CD4-positive, alpha-beta T cell treated with Interleukin-6 for 4 hours (primary cell): ENCODE measurements at places on chromosomes 11 and 22.
A peak's percentile ranks its signal among the peaks of the same experiment; 100 is the strongest.

DNA sequence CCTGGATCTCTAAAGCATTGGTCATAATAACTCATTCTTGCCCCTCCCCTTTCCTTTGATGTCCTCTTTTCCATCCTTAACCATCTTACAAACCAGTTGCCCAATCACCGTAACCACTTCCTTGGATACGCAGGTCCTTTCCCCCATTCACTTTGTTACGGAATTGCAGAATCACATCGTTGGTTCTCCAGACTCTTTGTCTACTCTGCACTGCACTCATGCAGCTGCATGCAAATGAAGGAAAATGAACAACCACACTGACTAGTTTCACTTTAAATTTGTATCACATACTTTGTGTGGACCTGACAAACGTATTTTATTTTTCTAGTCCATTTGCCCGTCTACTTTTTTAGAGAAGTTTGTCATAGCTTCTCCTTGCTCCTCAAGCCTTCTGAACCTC, 69.9 kb downstream of the SLC5A12 start:
- DNase-seq, result no peak

GRCh38 chr22:17779286-17780115, 5.2 kb upstream of the BID start:
- DNase-seq, result no peak

DNA sequence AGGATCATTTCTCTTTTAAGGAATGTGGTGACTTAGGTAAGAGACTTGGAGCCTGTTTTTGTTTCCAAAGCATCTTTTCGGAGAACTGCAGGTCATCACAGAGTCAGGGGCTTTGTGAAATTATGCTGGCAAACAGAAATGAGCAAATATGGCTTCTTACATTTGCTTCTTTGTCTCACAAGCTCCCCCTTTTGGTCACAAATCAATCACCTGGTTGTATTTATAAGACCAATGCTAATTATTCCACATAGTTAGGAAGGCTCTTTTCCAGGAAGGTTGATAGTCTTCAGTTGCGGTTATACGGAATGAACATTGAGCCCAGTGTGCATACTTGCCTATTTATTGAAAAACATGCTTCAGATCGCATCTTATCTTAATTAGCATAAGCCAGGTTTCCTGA, 34.6 kb upstream of the CEP126 start:
- DNase-seq, result no peak

DNA sequence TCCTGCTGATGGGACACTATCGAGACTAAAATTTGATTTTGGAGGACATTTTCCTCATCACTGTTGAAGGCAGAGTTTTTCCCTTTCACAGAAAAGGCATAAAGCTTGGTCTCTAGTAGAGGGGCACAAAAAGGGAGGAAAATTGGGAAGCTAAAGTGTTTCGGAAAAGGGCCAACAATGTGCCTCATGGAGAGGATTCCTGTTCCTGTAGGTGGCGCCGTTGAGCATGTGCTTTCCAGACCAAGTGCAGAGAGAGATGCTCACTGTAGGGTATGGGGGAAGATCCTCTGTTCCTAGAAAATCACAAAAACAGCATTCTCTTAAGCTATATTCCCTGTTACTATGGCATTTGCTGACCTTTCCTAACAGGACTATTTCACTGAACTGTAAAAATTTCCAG, 18.4 kb upstream of the OR4C5 start:
- no peak for DNase-seq

- DNase-seq, result no peak
Measured at GRCh38 chr11:75994616-75995015, 179.6 kb downstream of the UVRAG start.

DNA sequence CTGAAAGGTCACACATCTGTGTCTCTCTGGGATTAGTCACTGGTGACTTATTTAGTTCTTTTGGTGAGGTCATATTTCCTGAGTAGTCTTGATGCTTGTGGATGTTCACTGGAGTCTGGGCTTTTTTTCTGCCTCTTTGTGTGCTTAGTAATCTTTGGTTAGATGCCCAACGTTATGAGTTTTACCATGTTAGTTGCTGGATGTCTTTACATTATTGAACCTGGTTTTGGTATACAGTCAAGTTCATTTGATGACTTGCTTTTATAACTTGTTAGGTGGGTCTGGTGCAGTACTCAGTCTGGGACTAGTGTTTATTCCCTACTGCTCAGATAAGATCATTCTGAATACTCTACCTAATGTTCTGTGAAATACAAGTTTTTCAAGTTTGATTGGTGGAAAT, 26.2 kb upstream of the SLC37A2 start:
- DNase-seq, result no peak

DNA sequence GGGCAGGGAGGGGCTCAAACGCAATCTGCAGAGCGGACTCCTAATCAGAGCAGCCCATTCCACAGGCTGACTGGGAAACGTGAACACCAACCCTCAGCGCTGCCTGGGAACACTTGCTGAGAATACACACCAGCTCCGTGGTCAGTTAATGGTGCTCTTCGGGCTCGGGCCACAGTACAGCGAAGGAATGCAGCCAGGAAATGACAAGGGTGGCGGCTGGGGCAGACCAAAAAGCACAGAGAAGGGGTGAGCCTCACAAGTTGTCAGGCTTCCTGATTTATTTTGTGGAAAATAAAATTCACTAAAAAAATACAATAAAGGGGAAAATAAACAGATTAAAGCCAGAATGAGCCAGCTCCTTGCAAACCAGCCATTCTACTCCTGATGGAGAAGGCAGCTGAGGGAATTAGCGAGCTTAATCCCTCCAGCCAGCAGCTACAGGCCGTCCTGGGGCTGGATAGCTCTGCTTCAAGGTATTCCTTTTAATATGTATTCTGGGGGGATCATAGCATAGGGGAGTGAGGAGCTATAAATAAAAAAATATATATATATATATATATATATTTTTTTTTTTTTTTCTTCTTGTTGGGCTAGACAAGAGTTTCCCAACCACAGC, 165.5 kb upstream of the NTM start:
- DNase-seq, result no peak

DNA sequence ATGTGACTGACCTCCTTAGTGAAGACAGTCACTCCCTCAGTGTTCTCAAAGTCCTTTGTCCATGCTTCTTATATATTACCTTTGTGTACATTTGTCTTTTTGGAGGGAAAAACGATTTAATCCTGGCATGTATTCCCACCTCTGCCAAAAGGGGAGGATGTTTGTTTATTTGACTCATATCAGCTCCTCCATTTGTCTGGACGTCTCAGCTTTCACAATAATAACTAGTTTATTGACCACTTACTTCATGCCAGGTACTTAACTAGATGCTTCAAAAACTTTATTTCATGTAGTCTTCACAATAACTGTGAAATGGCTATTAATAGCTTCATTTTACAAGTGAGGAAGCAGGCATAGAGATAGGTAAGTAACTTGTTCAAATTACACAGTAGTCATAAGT, 5.3 kb downstream of the TBCEL start:
- DNase-seq, result no peak

GRCh38 chr11:61042961-61043540, 59.2 kb upstream of the CD5 start:
- no peak for DNase-seq

DNA sequence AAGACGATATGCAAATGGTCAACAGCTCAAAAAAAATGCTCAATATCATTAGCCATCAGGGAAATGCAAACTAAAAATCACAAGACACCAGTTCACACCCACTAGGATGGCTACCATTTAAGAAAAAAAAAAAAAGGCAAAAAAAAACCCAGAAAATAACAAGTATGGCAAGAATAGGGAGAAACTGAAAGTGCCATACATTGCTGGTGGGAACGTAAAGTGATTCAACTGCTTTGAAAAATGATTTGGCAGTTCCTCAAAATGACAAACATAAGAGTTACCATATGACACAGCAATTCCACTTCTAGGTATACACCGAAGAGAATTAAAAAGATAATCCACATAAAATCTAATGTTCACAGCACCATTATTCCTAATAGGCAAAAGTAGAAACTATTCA, 47.5 kb downstream of the PICALM start:
- DNase-seq, result no peak

DNA sequence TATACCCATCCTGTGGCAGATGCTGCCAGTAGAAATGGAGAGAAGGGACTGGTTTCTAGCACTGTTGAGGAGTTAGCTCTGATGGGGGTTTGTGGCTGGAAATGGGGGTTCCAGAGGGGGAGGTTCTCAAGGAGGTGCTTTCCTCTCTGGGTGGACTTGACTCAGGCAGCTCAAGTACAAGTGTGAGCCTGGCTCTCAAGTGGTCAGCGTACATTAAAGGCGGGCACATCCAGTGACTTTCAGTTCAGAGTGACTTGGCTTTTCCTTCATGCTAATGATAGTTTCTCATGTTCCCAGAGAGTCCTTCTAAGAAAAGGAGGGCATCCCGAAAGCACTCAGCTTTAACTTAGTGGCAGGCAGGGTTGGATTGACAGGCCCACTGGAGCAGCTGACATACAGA, 58.9 kb upstream of the HORMAD2 start:
- no peak for DNase-seq

- DNase-seq, result no peak
Measured at GRCh38 chr11:94785509-94785908, 17.4 kb downstream of the AMOTL1 start.

DNA sequence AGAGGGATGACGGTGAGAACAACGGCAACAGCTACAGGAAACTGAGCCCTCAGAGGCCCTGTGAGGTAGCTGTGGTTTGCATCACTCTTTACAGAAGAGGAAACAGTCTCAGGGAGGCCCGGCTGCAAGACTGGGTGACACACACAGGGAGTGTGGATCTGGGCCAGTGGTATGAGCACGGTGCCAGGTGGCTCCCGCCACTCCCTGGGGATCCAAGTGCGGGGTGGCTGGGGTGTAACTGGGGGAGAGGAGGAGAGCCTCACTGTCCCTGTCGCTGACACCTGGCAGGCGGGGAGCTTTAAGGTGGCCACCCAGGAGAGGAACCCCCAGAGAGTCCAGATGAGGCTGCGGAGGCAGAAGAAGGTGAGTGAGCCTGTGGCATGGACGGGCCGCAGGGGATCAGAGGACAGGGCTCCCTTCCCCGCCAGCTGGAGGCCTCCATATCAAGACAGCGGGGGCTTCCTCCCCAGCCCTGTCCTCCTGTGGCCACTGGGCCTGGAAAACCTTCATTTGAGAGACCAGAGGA, 5.6 kb downstream of the RGL4 start:
- peak; percentile 85 for DNase-seq

DNA sequence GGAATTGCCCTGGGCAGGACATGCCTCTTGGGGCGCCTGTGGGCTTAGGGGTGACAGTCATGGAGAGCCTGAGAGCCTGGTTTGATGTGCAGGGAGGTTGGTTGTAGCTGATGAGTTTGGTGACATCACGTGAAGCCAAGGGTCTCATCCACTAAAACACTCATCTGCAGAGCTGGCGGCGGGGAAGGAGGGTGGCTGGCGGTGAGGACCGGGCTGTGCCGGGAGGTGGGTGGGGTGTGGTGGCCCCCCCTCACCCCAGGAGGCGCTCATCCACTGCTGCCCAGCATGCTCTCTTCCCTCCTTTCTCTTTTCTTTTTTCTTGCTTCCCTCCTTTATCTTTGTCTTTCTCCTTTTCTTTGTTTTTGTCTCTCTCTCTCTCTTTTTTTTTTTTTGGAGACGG, 49.0 kb downstream of the GRAMD4 start:
- DNase-seq, result no peak

- no peak for DNase-seq
Measured at GRCh38 chr11:12220305-12220704, 109.9 kb downstream of the MICAL2 start.

DNA sequence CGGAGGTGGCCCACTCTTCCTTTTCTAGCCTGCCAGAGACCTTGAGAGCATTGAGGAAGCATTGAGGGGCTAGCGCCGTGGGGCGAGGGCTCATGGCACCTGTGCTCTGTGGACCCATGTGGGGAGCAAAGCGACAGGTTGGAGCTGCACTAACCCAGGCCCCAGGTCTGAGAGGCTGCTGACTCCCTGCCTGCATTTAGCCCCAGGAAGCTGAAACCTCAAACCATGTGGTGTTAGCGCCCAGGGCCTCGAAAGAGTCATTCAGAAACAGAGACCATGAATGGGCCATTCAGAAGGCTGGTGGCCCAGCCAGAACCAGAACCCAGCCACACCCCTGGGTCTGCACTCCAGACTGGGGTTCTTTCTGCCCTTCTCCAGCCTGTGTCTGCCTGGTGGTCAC, 88.6 kb downstream of the BCR start:
- DNase-seq, result no peak

GRCh38 chr11:10021563-10021962, 272.5 kb downstream of the SBF2 start:
- no peak for DNase-seq

GRCh38 chr11:82901922-82902485, 468 bp downstream of the DDIAS start:
- no peak for DNase-seq

DNA sequence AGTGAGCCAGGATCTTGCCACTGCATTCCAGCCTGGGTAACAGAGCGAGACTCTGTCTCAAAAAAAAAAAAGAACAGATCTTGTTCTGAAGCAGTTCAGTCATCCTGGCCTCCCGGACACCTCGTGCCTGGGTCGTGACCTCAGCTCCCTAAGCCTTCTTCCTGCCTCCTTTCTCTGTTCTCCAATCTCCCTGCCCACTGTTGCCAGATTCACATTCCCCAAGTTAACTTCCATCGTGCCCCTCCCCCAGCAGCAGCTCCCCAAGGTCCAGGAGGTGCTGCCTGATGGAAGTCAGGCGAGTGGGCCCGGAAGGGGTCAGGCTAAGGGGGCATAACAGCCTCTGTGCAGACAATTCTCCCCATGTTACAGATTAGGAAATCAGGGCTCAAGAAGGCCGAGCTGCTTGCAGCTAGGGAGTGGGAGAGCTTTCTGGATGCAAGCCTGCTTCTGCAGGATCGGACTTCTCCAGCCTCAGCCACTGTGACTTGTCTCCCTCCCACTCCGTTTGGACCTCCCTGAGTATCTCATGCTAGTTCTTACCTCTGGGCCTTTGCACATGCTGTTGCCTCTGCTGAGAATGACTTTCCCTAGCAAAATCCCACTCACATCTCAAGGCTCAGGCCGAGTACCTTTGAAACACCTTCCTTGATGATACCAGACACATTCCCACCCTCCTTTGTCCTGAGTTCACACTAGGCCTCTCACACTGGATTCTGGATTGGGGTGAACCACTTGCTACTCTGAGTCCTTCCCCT, 14.3 kb upstream of the TMEM184B start:
- DNase-seq, result no peak

- no peak for DNase-seq
Measured at GRCh38 chr11:64290352-64291261, 495 bp upstream of the KCNK4 start.

DNA sequence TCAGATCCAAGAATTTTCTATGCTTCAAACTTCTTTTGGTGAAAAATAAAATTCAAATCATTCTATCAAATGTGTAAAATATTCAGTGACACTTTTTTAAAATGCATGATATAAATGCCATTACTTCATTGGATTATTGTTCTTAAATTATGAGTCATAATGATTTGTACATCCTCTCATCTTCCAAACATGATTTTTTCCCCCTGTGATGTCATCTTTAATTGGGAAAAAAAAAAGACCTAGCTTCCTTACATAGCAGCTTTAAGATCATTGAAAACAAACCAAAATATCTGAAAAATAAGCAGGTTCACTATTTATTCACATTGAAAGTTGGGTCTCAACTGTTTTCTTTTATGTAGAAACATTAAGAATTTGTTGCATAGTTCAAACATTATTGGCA, 1549.4 kb downstream of the LRRC4C start:
- no peak for DNase-seq
